ENCODE measurements at places on chromosomes 2 and 18.

- DNase-seq = no peak
Measured at GRCh38 chr2:38596229-38596628, 6.5 kb downstream of the HNRNPLL start.

DNA sequence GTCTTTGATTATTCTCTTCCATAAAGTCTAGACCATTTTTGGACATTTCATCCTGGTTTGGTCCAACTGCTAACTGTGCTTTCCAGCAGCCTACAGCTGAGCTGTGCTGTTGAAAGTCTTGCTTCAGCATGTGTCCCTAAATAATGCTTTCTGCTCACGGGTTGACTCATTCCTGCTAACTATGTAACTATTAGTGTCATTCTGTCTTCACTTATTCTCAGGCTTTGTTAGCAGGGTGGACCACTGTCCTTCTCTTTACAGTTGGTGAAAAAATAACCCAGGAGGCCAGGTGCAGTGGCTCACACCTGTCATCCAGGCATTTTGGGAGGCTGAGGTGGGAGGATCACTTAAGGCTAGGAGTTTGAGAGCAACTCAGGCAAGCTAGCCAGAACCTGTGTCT, 8.9 kb downstream of the ADAM23 start:
- no peak for DNase-seq

DNA sequence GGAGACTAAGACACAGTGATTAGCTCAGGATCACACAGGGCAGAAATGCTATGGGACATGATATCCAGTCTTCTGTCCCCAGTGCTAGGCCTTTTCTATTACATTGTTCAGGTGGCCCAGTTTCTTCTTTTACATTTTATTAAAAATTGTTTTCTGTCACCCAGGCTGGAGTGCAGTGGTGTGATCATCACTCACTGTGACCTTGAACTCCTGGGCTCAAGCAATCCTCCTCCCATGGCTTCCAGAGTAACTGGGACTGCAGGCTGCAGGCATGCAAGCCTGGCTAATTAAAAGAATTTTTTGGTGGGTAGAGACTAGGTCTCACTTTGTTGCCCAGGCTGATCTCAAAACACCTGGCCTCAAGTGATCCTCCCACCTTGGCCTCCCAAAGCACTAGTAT, 15.4 kb downstream of the PDK1 start:
- DNase-seq = no peak

DNA sequence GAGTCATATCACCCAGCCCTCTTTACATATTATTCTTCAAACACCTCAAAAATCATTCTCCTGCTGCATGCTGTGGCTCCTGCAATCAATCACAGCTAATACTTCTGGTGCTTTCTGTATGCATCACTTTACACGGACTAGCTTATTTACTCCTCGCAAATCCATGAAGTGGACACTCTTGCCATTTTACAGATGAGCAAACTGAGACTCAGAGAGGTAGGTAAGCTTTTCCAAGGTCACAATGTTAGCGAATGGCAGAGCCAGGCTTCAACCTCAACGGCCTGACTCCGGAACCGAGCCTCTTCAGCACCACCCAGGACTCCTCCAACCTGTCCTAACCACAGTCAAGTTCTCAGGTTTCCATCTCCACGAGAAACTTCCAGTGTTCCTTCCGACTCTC, 36.8 kb downstream of the TCF4 start:
- no peak for DNase-seq

- DNase-seq = no peak
Measured at GRCh38 chr2:28439763-28440162, 47.1 kb downstream of the FOSL2 start.

GRCh38 chr2:29643196-29643595, 278.2 kb downstream of the ALK start:
- DNase-seq = no peak

DNA sequence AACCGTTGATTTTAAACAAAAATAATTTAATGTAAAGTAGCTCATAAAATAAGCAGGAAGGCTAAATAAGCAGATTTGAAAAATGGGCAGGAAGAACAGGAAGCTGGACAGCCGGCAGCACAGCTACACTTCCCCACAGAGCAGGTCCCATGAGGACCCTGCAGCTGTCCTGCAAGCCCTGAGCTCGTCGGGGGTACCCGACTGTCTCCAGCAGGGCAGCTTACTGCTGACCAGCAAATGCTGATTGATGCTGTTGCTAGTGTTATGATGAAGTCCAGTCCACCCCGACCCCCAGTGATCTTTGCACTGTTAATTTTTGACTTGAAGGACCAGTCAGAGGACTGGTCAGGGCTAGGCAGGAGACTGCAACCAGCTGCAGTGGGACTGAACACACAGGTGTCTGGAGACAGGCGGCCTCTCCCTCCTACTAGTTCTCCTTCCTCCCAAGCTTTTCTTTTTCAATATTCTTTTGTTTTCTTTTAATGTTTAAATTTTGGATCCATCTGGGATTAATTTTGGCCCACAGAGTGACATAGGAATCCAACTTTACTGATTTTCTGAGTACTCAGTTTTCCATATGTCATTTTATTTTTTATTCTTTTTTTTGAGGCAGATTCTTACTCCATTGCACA, 27.7 kb downstream of the POLE4 start:
- no peak for DNase-seq

- no peak for DNase-seq
Measured at GRCh38 chr2:88117973-88118372, 9.9 kb downstream of the FABP1 start.

DNA sequence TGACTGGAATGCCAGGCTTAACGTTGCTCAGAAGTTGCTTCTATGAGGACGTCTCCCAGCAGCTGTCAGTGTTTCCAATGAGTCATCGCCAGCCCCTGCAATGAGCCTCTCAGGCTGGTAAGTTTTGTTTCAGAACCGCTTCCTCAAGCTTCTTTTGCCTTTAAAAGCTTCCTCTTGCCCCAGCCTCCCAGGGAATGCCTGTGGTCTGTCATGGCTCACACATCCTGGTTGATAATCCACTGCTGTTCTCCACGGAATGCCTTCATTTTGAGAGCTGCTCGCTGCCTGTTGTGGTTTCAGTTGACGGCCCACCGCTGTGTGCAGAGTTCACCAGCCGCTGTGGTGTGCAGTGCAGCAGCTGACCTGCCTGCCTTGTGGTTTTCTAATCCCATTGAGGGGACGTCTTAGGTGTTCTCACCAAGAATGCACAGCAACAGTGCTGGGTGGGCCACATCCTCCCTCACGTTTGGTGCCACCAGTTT, 96.4 kb downstream of the RTP5 start:
- peak; percentile 80 for DNase-seq

DNA sequence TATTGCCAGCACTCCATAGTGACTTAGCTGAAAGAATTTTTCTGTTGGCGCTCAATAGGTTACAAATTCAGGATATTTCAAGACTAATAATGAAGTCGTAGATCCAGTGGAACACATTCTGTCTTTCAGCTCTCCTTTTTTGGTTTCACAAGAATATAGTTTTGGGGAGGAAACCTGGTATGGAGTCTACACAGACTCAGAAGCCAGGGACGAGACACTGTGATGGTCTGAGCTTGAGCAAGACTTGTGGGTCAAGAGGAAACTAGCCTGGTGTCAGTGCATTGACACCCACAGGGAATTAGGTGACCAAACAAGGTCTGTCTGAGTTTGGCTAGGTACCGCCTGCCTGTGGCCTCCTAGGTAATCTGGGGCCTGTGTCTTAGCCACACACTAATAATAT, 26.9 kb downstream of the ARL4C start:
- DNase-seq = no peak

GRCh38 chr2:46818141-46818621, 97.4 kb downstream of the MCFD2 start:
- DNase-seq = peak; percentile 43

GRCh38 chr18:13521418-13521817, 204.9 kb downstream of the FAM210A start:
- DNase-seq = no peak

- no peak for DNase-seq
Measured at GRCh38 chr2:192026825-192027120, 168.0 kb downstream of the TMEFF2 start.

- no peak for DNase-seq
Measured at GRCh38 chr18:42137693-42138375, 182.8 kb downstream of the PIK3C3 start.

- no peak for DNase-seq
Measured at GRCh38 chr18:5142131-5142530, 54.9 kb downstream of the AKAIN1 start.

GRCh38 chr2:10120877-10121574, 1.5 kb upstream of the RRM2 start:
- no peak for DNase-seq

- no peak for DNase-seq
Measured at GRCh38 chr18:12397254-12397653, 10.5 kb upstream of the PRELID3A start.

DNA sequence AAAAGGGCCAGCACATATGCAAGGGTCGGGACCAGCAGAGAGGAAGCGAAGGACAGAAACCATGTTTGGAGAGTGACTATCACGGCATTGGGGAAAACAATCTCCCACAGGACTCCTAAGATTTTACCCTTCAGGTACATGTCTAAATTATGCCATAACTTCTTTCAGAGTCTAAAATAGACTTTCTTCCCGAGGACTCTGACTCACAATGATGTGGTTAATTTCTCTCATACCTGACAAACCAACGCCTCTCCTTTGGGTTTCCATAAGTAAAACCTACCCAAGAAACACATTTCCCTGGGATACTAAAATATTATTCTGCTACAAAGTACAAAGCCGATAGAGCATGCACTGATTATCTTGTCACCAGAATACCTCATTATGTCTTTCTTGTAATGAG, 127.8 kb upstream of the NETO1 start:
- no peak for DNase-seq

DNA sequence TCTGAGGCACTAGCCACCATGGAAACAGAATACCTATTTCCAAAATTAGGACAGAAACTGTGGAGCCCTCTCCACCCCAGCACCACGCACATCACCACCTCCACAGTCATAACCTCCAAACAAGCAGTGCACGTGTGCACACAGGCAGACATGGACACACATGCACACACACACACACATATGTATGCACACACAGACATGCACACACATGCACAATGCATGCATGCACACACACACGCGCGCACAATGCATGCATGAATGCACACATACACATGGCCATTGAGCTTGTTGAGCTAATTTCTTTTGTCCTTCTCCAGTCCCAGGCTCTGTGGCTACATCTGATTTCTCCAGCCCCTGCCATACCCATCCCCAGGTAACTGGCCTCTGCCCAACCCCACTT, 161.6 kb upstream of the EPB41L3 start:
- DNase-seq = no peak

GRCh38 chr2:147542351-147542750, 302.5 kb upstream of the ACVR2A start:
- DNase-seq = no peak

DNA sequence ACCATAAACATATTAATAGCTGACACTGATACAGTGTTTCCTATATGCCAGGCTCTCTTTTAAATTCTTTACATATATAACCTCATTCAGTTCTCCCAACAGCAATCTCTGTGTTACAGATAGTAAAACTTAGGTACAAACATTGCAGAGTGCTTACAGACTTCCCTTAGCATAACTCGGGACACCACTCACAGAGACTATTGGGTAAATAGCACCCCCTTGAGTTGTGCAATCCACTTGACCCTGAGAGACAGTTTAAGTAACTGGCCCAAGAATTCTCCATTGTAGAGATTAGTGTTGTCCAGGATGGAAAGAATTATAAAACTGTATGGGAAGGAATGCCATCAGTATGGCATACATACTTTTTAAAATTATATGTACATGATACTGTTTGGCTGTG, 110.1 kb downstream of the POLE4 start:
- no peak for DNase-seq

DNA sequence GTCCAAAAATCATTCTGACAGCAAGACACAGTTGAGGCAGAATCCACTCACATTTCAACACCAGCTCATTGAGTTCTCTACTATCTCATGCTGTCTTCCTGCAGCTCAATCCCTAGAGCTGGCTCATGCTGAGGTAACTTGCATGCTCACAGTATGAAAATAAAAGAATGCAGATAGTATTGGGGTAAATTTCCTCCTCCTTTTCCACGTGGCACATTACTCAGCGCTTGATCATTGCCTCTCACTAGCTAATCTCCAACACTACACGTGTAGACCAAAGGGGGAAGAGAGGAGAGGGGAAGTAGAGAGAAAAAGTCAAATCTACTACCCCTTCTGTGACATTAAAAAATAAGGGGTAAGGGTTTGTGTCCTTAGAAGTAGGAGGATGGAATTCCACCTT, 300.6 kb downstream of the AFF3 start:
- DNase-seq = no peak

- no peak for DNase-seq
Measured at GRCh38 chr2:99698896-99699295, 209.1 kb upstream of the REV1 start.

DNA sequence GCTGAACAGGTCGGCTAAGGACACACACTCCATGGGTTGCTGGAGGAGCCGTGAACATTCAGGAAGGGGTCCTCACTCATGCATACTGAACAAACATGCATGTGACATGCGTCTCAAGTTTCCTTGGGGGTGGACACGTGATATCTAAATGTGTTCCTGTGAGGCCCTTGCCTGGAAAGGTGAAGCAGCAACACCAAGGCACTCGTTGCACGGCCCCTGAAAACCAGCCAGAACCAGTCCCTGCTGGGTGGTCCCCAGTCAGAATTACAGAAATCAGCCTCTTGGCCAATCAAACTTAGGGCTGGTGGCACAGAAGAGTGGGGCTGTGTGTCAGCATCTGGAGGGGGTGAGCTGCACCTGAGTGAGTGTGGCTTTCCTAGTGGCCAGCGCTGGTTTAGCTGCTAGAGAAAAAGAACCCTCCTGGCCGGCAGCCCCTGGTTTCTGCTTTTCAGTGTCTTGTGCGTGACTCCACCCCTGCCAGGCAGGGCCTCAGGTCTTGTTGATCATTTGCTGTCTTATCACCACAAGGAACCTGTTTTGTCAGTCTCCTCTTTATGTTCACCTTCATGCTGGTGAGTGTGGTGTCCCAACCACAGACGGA, 3.2 kb upstream of the AQP12B start:
- DNase-seq = no peak

DNA sequence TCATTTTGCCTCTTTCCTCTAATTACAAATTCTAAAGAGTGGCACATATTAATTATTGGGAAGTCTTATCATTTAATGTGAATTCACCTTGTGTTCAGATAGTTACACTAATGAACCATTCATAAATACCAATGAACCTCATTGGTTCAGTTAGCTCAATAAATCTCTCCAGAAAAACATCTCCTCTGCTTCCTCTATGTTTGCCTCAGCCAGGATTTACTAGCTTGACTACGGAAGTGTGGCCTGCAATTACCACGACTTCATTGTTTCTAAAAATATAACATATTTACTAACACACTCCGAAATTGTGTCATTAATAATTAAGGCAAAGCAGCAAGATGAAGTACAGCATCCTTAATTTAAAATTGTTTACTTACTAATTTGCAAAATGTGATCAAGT, 103.3 kb downstream of the PLA2R1 start:
- DNase-seq = no peak

GRCh38 chr2:2672249-2672648, 341.2 kb upstream of the MYT1L start:
- DNase-seq = no peak
